ENCODE measurements at places on chromosomes 5 and 9.

DNA sequence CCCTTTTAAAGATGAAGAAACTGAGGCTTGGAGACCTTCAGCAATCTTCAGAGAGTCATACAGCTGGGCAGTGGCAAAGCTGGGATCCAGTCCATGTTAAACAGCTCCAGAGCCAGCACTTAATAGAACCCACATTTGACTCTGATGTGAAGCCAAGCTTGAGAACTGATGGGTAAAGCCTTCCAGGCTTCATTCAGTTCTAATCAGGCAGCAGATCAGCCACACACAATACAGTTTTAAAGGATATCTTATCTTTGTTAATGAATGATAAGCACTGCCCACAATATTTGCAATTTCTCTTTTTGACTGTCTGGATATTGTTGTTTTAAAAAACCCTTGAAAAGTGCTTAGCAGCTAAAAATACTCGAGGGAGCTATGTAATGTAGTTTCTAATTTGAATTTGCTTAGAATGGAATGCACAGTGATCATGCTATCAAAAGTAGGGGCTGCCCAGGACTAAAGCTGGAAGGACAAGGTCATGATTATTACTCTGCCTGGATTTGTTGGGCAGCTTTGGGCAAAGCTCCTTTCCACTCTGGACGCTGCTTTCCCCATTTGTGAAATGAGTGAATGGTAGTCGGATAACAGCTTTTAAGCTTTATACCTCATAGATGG, 31.3 kb upstream of the HTR4 start:
- no peak for DNase-seq

DNA sequence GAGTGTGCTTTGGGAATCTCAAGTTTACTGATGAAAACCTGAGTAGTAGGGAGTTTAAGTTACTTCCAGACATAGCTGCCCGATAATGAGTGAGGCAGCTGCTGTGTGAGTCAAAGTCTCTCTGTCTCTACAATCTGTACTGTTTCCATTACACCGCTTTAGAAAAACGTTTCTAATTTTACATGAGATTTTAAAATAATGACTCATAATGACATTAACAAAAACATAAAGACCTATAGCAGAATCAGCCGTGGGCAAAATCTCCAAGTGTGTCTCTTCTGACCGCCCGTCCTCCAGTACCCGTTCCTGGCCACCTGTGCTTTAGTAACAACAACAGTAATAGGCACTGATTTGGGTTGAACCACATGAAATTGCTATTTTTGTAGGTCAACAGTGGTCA, 69.6 kb upstream of the PRRC1 start:
- DNase-seq, result no peak

DNA sequence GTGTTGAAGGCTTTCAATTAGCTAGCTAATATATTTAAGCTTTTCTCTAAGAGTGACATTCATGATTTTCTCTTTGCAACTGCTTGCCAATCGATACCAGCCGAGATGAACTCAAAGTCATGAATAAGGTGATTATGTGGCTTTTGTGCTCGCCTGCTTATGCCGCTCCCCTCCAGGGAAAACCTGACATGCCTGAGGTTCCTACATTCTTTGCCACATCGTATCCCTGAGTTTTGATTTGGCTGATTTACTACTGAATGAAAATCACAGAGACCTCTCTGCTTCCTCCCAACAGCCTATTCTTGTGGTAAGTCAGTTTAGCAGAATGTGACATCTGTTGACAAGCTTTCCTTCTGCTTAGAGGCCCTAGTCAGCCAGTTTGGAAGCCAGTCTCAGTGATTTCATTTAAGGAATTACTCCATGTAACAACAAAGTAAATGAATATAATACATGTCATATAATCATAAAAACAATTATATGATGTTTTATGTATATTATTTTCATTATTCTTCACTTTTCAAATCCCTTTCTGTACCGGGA, 513.4 kb downstream of the CSNK1G3 start:
- DNase-seq, result no peak

GRCh38 chr5:149383399-149383798, 4.3 kb upstream of the IL17B start:
- no peak for DNase-seq

GRCh38 chr5:66849803-66850202, 253.6 kb downstream of the MAST4 start:
- no peak for DNase-seq

GRCh38 chr9:129140397-129141065, 29.3 kb downstream of the PTPA start:
- no peak for DNase-seq

DNA sequence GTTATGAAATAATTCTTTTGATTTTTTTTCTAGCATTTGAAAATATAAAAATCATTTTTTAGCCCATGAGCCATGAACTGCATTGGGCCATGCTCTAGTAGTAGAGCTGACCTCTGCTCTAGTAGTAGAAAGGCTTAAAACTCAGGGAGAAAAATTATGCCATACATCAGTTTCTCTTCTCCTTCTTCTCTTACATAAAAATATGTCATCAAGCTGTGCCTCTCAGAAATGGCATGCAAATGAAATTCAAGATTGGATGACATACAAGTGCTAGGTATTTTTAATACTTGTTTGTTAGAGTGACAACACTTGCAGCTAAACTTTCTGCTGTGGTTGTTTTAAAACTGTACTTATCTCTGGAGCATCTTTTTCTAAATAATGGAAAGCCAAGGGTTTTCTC, 42.1 kb upstream of the TMOD1 start:
- no peak for DNase-seq

- no peak for DNase-seq
Measured at GRCh38 chr5:114858665-114859437, 310.9 kb downstream of the TRIM36 start.

GRCh38 chr5:58462154-58462553, 2.3 kb upstream of the PLK2 start:
- no peak for DNase-seq

DNA sequence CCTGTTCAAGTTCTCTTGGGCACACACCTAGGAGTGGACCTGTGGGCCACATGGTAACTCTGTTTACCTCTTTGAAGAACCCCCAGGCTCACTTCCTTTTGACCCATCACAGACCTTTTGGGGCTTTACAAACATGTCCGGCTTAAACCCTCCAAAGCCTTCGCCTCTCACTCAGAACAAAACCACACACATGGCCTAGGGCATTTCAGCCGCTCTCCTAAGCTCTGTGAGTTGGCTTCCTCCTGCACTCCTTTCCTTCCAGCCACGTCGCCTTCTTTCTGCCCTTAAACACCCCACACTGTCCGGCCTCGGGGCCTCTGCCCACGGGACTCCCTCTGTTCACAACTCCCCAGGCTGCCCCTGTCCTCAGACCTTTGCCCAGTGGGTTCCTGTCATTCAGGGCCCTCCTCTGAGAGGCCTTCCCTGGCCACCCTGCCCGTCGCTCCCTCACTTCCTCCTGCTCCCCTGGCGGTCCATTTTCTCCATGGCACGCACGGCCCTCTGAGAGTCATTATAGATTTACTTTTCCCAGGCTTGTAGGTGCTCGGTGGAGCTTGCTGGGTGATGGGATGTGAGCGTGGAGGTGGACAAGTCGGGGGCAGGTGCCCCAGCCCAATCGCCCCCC, 1.9 kb downstream of the DOK3 start:
- no peak for DNase-seq

- DNase-seq, result no peak
Measured at GRCh38 chr5:168676501-168676900, 97.3 kb upstream of the PANK3 start.

- no peak for DNase-seq
Measured at GRCh38 chr5:18305288-18305924, 671.1 kb downstream of the TAF11L14 start.

DNA sequence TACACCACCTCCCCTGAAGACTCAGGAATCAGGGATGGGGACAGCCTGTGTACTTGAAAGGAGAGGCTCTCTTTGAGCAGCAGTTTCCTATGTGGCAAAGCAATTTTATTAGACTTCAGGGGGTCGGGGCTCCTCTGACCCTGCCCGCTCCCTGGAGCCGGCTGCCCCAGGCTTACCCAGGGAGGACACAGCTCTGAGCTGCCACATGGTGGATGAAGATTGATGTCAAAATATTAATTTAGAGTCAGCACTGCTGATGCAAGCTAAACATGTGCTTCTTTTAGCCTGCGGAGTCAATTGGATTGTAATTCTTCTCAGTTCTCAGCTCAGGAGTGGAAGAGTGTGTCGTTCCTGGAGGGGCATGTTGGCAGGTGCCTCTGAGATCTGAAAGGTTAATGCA, 606.1 kb downstream of the KIF4B start:
- no peak for DNase-seq

- DNase-seq, result no peak
Measured at GRCh38 chr9:136254381-136255165, 9.0 kb upstream of the QSOX2 start.

GRCh38 chr9:116394894-116395698, 241.5 kb downstream of the PAPPA start:
- DNase-seq, result no peak

DNA sequence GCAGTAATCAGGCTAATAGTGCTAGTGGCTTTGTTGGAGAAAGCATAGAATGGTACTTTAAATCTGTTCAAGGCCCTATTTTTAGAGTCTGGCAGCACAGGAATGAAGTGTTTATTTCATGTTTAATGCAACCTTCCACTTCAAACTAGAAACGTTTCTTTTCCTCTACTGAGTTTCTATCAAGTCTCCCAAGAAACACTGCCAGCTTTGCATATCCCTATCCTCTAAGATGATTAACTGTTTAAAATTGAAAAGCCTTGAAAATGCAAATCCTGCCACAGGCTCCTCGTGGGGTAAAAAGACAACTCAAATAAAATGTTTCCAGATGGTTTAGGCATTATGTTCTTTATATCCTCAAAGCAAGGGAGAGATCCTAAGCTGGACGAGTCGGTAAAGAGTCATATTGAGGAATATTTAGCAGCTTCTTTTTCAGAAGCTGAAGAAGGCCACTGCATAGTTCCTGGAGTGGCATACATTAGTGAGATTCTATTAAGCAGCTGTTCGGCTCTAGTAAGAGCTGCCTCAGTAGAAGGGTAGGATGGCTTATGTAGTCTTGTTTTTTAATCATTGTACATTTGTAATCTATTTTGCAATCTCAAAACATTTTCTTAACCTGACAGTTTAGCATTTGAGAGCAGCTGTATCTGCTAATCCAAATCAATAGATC, 251.2 kb downstream of the CHSY3 start:
- no peak for DNase-seq

- DNase-seq, result no peak
Measured at GRCh38 chr5:41921874-41922273, 3.2 kb upstream of the FBXO4 start.

GRCh38 chr9:135324329-135324728, 155.3 kb upstream of the PPP1R26 start:
- DNase-seq, result no peak

GRCh38 chr5:96823900-96824380, 16.2 kb upstream of the ERAP1 start:
- no peak for DNase-seq

DNA sequence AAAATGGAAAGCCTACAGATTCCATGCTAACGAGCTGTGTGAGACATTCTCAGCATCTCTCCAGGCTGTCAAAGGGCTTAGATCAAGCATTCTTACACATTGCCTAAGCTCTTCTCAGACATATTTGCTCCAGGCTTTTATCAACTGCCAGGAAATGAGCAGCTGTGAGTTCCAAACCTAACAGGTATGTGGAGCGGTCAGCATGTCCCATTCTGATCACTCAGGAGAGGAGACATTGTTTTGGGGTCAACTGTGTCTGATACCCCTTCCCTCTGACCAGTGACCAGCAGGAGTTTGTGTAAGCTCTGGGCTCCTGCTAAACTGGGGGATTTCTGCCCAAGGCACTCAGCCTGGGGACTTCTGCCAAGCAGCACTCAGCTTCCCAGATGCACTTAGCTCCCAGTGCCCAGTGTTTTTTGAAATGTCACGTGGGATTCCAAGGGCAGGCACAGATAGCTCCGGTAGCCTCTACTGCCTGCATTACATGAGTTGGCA, 229.1 kb downstream of the SEC61B start:
- DNase-seq, result no peak

DNA sequence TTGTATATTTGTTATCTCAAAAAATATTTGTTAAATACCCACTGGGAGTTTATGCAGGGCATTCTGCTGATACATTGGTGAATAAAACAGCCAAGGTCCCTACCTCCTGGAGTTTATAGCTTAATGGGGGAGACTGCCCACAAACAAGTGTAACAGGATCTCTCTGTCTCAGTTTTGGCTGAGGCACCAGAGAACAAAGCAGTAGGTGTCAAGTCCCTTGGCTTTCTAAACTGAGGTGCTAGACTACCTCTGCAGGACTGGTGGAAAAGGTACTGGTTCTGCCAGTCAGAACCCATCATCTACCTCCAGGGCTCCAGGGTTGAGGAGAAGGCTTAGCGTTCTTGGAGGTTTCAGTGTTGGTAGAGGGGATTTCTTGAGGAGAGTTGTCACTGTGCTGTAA, 188.4 kb upstream of the ELL2 start:
- DNase-seq, result no peak

GRCh38 chr5:118593003-118593328, 395.4 kb downstream of the DTWD2 start:
- DNase-seq, result no peak

- DNase-seq, result no peak
Measured at GRCh38 chr5:142034994-142035393, 22.2 kb upstream of the GNPDA1 start.

DNA sequence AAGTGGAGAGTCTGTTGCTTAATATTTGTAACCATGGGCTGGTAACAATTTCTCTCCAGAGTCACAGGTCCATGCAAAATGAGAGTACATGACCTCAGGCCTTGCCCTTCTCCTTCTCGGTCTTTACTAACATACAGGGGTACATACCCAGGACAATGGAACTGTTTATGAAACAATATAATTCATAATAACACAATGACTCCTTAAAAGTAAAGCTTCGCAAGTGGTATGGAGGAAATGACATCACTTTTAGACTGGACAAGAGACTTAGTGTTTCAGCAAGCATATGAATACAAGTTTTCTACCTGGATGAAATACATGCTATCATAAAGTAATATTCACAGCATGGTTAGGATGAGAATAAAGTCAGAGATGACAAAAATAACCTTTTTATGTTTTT, 386.6 kb downstream of the PLK2 start:
- no peak for DNase-seq

GRCh38 chr9:12955510-12956163, 180.8 kb downstream of the LURAP1L start:
- DNase-seq, result no peak

All from stimulated activated CD4-positive, alpha-beta T cell treated with anti-CD3 and anti-CD28 coated beads, TNF-alpha, amount 100 ng/mL, for 24 hours (primary cell).